NCI-H748 treated with DMSO at 0.1 percent for 48 hours (cell line): ENCODE measurements at places on chromosomes 1 and 21.

GRCh38 chr1:14666373-14666772, 67.9 kb downstream of the KAZN start:
- DNase-seq = no peak

DNA sequence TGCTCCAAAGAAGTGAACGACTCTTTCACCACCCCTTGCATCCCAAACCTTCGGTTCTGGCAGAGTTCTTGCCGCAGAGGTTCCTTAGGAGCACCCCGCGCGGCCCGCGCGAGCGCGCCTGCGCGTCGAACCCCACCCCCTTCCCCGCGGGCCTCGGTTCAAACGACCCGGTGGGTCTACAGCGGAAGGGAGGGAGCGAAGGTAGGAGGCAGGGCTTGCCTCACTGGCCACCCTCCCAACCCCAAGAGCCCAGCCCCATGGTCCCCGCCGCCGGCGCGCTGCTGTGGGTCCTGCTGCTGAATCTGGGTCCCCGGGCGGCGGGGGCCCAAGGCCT, at the start of gene C1orf56:
Gene C1orf56, plus strand, starts transcription at position 161 of the 334 bp plus-strand sequence. Its CDS starts 97 bp downstream, at position 258.
- peak; percentile 48 for DNase-seq

DNA sequence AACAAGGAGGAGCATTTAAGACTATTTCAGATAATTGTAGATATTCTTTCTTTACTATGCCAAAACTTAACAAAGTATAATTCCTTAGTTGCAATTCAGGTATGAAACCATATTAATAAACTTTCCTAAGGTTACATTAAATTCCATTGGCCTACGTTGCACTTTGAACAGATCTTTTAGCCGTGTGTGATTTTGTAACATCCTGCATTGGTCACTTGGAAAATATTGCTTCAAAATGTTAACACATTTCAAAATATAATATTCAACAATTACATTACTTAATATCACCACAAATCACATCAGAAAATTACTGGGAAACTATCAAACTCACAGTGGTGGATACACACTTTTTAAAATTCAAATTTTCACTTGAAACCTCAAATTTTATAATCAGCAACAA, 20.2 kb downstream of the ETS2 start:
- DNase-seq = no peak

GRCh38 chr1:68958958-68959357, 462.1 kb upstream of the DEPDC1 start:
- no peak for DNase-seq

- no peak for DNase-seq
These were observed 5.3 kb downstream of the DENND2D start for GRCh38 chr1:111195002-111195684.

GRCh38 chr1:44909901-44910544, 67.0 kb upstream of the PTCH2 start:
- no peak for DNase-seq

DNA sequence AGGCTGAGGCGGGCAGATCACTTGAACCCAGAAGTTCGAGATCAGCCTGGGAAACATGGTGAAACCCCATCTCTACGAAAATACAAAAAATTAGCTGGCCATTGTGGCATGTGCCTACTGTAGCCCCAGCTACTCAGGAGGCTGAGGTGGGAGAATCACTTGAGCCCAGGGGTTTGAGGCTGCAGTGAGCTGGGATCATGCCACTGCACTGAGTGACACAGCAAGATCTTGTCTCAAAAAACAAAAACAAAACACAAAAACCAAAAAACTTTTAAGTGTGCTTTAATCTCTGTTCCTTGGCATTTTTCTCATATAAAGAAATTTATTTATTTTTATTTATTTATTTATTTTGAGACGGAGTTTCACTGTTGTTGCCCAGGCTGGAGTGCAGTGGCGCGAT, 208.2 kb downstream of the URB2 start:
- DNase-seq = no peak

GRCh38 chr1:233700338-233700737, 86.4 kb downstream of the KCNK1 start:
- DNase-seq = no peak

DNA sequence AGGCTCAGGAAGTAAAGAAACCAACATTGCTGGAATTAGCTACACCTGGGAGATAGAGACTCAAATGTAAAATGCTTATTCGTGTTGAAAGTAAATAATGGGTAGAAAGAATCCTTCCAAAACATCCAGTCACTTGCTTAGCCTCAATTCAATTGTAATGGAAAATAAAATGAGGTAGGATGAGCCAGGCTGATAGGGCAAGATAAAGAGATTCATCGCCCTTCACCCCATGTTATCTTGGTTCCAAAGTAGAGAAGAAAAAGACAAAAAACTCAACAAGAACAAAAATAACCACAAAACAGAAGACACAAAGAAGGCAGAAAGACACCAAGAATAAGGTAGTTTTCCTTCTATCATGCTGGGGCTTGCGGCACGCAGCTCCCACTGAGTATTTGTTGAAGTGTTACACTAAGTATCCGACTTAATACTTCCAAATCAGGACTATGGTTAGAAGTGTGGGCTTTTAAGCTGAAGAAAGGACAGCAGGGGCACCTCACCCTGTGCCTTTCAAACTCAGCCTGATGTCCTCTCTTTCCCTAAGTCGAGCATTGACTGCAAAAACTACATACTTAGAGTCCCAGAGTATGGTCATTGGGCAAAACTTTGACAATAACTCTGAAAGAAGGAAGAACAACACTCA, 202.1 kb downstream of the VAV3 start:
- DNase-seq = no peak

- no peak for DNase-seq
These were observed 29.9 kb upstream of the ATP2B4 start for GRCh38 chr1:203596673-203597210.

DNA sequence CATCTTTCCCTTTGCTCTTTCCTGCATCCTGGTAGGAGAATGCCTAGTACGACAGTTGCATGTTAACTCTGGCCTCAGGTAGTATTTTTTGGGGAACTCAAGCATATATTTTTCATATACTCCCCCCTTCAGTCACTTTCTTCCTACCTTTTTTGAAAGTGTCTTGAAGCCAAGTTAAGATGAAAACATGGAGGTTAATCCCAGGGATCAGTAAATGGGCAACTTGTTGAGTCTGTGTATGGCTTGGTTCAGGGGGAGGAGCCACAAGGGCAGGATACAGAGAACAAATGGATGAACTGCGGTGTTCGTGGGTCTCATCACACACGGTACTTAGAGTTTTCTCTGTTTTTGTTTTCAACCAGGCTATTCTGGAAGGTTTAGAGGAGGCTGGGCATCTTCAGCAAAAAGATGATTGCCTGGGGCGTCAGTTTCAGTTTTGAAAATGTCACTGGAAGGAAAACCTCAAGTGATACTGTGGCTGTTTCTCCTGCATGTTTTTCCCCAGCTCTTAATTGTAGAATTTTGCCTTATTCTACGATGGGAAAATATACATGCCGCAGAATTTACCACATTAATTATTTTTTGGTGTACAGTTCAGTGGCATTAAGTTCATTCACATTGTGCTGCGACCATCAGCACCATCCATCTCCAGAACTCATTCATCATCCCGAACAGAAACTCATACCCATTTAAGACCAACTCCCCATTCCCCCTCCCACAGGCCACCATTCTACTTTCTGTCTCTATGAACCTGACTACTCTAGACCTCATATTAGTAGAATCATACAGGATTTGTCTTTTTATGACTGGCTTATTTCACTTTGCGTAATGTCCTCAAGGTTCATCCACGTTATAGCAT, 71.5 kb downstream of the MAP10 start:
- no peak for DNase-seq

GRCh38 chr1:211133393-211133835, 534 bp downstream of the KCNH1 start:
- peak; percentile 17 for DNase-seq

GRCh38 chr1:200153277-200154055, 126.0 kb downstream of the NR5A2 start:
- DNase-seq = no peak

DNA sequence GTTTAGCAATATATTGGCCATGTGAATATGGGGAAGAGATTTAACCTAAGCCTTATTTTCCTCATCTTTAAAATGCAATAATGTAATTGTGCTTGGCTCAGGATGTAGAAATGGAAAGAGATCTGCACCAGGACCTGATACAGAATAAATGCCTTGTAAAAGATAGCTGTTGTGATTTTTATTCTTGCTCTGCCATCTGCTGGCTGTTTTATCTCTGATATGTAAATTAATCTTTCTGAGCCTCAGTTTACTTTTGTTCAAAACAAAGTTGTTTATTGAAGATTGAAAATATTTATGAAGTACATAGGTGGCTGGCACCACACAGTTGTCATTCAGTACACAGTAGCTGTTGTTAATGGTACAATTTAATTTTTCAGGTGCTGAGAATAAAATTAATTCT, 21.9 kb downstream of the ZYG11B start:
- DNase-seq = no peak

- no peak for DNase-seq
These were observed 71.4 kb upstream of the FAM20B start for GRCh38 chr1:178954325-178954690.

DNA sequence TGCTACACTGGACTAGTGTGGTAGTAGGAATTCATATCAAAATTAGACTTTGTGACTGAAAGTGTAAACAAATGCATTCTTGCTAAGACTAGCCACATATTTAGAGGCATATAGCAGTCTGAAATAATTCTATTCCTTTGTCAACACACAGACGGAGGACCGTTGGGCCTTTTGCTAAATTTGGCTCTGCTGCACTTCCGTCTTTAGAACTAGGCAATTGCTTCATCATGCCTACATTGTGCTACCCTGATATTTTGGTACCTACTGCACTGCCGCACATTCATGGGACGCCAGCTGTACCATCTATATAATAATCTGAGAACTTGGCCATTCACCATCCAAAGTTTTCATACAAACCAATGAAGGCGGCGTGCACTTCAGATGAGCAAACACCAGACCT, 346.8 kb downstream of the KIF26B start:
- no peak for DNase-seq

- no peak for DNase-seq
These were observed 45.0 kb downstream of the APP start for GRCh38 chr21:26125433-26126167.

- DNase-seq = no peak
These were observed 38.2 kb upstream of the ZNF124 start for GRCh38 chr1:247210062-247210375.

DNA sequence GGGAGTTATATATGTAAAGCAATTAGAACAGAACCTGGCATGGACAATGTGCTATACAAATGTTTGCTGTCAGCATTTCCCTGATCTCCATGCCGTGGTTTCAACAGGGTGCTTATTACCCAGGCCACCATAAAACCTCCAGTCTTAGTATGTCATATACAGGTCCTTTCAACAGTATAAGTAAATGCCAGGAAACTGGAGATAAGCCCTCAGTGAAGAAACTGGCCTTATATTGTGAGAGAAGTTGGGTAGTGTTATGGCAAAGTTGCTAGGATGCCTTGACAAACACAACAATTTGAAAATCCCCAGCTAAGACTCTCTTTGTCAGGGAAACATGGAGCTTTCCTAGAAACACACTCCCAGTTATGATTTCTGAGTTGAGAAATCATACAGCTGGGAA, 850.2 kb upstream of the ADAMTS5 start:
- no peak for DNase-seq

DNA sequence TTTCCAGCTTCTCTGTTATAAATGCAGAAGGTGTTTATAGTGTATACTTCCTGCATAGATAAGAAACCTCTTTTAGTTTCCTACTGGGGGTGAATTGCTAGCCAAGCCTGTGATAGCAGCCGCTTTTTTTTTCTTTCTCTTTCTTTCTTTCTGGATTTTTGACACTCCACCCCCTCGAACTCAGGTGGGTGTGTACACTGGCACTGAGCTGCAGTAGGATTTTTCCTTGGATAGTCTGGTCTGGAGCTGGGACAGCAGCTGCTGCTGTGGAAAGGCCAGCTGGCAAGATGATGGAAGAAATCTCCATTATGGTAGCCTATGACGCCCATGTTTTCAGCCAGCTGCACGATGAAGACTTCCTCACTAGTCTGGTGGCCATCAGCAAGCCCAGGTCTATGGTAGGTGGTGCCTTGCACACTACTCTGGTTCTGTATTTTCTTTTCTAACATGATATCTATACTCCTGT, 122.5 kb upstream of the CACYBP start:
- DNase-seq = peak; percentile 69

DNA sequence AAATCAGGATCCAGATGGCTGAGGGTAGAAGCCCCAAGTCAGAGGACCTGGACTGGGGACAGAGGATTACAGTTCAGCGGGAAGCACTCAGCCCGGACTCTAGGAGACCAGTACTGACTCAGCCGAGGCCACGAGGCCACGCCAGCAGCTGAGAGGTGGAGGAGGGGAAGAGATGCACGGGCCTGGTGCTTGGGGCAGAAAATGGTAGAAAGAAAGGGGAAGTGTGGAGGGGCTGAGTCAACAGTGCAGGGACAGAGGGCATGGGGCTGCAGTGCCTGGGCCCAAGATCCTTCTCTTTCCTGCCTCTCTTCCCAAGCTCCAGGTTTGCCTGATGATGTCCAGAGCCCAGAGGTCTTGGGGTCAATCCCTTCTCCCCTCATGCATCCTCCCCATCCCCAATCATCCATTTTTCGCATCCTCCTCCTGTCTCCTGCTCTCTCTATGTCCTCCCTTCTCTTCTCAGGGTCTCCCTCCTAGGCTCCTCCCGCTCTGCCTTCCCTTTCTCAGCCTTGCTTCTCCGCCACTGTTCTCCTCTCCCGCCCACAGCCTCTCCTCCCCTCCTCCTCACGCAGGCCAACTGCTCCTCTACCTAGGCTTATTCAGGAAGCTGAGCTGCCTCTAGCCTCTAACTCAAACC, 7.7 kb downstream of the ARHGEF2 start:
- DNase-seq = no peak

- DNase-seq = no peak
These were observed 31.2 kb downstream of the SLAMF1 start for GRCh38 chr1:160615660-160616059.

GRCh38 chr21:20016435-20017005, 981.7 kb upstream of the NCAM2 start:
- DNase-seq = no peak

DNA sequence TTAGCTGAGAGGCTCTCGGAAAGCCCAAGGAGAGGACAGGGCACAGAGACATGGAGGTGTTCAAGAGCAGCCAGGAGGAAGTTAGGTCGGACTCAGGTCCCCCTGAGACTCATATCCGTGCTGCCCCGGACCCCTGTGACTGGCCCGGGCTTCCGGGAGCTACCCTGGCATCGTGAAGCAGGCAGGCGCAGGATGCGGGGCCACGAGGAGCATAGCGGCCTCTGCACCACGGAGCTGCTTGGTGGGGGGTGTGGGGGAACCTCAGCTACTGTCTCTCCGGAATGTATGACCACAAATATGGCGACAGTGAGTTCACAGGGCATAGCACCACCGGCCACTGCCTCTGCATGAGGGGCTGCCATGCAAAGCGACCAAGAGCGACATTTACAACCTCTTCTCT, 112.2 kb upstream of the GUCA2B start:
- no peak for DNase-seq

GRCh38 chr1:247357781-247358211, 26.1 kb upstream of the ZNF496 start:
- no peak for DNase-seq

GRCh38 chr1:205517288-205517687, 12.8 kb downstream of the CDK18 start:
- no peak for DNase-seq

DNA sequence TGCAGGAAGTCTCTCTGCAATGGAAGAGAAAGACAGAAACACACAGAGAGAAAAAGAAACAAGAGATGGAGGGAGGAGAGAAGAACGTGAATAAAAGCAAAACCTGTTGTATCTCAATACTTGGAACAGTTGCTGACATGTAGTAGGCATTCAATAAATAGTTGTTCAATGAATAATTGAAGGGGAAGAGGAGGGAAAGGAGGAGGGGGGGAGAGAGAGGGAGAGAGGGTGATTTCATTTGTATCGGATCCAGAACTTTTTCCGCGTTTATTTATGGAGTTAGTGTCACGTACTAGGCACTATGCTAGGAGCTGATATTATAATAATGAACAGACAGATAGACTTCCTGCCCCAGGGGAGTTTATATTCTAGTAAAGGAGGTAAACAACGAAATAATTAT, 144.1 kb downstream of the OMA1 start:
- DNase-seq = no peak
